ENCODE measurements at places on chromosomes 12 and 14.

GRCh38 chr12:5872745-5873144 lies 72.3 kb downstream of the ANO2 start:
- DNase-seq: peak; percentile 11

GRCh38 chr12:109967383-109968031 lies 28.7 kb downstream of the GIT2 start:
- no peak for DNase-seq

GRCh38 chr12:47189728-47190127 lies 110.0 kb upstream of the AMIGO2 start:
- DNase-seq: no peak

DNA sequence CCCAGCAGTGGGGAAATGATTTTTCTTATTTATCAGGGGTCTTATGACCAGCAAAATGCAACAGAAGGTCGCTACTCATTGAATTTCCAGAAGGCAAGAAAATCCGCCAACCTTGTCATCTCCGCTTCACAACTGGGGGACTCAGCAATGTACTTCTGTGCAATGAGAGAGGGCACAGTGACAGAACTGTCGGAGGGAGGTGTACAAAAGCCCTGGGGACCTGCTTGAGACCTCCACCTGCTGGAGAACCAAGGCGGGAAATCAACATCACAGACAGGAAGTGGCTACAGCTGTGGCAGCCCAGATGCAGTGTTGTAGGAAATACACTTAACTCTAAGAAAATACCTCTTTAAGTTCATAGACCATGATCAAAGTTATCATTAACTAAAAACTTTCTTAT lies 250.9 kb upstream of the OR4E1 start:
- DNase-seq: no peak

DNA sequence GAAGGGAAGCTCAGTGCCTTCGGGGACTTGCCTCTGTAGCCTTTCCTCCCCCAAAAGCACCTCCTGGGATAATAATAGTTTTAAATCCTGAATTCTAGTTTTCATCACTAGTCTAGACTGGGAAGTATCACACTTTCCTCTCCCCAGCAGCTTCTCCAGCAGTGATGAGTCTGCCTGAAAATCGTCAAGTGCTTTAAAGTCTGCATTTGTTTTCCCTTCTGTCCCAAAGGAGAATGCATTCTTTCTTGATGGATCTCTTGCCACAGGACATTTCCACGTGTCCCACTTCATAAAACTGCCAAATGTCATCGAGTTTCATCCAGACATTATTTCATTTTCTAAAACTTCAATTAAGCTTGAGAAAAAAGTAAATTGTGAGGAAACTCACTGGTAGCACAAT lies 15.0 kb downstream of the CSRP2 start:
- DNase-seq: no peak

- no peak for DNase-seq
These were observed 340.5 kb downstream of the TMTC2 start for GRCh38 chr12:83027021-83027723.

DNA sequence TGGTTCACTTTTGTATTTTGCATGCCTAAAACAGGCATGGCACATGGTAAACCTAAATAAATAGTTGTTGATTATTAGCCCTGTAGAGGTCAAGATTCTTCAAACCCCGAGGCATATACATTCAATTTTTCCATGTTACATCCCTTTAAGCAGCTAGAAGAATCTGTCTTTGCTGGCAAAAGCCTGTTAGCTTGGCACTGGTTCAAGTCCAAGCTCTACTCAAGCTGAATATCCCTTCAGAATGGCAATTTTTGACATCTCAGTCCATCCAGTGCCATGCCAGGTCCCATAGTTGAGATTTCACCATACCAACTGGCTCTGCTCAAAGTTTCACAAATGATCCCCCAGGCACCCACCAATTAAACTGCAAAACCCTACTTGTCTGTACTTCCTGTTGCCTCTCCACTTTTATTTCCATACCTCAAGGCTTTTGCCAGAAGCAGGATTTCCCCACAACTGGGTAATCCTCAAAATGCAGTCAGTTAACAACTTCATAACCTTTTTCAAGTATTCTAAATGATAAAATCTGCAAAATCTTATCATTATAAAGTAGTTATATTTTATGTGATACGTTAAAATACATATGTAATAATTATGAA lies 9.0 kb upstream of the DCN start:
- DNase-seq: no peak

GRCh38 chr12:46794593-46795190 lies 31.1 kb downstream of the SLC38A4 start:
- DNase-seq: no peak

DNA sequence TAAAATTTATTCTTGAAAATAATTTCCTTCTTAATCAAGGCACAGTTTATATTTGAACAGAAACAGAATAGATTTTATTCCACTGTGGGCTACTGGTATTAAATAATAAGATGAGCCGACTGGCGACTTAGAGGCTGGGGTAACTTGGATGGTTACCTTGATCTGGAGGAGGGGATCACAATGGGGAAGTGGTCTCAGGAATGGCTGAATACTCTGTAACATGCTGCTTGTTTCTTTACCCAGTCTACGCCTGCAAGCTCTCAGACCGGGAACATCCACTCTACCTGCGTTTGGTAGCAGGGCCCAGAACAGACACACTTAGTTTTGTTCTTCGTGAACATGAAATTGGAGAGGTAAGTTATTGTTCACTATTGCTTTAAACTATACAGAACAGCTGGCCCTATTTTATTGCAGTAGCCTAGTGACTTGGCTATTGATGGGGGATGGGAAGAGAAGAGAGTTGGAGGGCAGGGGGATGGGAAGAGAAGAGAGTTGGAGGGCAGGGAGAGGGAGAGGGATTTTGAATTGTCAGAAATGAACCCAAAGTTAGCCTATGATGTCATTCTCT lies 67.9 kb downstream of the GNS start:
- peak; percentile 25 for DNase-seq

DNA sequence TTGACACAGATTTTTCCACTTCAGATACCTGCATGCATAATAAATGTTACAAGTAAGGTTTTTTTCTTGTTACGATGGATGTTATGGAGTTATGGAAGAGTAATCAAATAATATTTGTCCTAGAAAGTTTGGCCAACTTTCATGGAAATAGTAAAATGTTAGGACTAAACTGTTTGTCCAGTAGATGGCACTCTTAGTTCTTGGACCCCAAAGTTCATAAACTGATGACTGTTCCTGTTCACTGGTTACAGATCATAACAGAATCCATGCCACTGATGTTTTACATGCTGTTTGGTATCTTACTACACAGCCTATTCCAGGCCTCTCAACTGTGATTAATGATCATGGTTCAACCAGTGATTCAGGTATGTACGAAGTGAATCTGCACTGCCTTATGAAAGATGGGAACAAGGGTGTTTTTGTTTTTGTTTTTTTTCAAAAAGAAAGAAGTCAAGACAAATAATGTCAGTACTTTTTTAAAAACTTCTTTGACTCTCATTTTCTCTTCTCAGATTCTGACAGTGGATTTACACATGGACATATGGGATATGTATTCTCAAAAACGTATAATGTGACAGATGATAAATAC lies 48.8 kb upstream of the SLCO1C1 start:
- no peak for DNase-seq

DNA sequence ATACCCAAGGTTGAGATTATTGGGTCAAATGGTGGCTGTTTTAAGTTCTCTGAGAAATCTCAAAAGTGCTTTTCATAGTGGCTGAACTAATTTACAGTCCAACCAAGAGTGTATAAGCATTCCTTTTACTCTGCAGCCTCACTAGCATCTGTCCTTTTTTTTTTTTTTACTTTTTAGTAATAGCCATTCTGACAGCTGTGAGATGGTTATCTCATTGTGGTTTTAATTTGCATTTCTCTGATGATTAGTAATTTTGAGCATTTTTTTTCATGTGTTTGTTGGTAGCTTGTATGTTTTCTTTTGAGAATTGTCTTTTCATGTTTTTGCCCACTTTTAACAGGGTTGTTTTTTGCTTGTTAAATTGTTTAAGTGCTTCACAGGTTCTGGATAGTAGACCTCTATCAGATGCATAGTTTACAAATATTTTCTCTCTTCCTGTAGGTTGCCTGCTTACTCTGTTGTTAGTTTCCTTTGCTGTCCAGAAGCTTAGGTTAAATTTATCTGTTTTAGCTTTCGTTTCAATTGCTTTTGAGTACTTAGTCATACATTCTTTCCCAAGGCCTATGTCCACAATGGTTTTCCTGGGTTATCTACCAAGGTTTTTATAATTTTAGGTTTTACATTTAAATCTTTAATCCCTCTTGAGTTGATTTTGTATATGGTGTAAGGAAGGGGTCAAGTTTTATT lies 881.3 kb upstream of the SEL1L start:
- no peak for DNase-seq

GRCh38 chr14:67934087-67934486 lies 114.5 kb downstream of the RAD51B start:
- DNase-seq: peak; percentile 10

DNA sequence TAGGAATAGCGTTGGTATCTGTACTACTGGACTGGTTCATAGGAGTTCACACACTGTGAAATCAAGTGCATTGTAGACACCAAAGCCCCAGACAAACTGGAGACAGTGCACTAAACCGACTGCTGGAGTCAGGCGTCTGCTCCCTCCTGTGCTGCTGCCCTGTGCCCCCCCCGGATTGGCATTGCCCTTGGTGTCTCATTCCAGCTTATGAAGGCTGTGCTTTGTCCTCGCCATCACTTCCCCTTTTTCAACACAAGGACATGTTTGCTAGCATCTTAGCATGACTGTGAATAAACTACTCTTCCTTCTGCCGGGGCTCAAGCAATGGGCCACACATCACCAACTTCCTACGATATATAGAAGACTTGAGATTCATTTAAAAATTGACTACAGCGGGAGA lies 84.0 kb downstream of the TMCC3 start:
- no peak for DNase-seq

GRCh38 chr14:54809767-54810166 lies 92.9 kb downstream of the GCH1 start:
- no peak for DNase-seq

DNA sequence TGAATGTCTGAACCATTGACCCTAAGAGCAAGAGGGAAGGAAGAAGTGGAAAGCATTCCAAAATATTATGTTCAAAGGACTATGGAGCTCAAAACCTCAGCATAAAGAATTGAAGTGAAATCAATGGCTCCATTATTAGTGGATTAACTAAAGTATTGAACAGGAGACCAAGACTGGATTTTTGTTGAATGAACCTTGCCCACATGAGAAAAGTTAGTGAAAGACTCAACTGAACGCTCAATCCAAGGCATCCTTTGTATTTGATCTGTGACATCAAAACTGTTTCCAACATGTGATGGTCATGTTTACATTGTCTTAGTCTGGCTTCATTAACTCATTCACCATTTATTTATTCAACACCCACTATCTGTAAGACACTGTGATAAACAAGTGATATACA lies 161.0 kb downstream of the CNTN1 start:
- no peak for DNase-seq

DNA sequence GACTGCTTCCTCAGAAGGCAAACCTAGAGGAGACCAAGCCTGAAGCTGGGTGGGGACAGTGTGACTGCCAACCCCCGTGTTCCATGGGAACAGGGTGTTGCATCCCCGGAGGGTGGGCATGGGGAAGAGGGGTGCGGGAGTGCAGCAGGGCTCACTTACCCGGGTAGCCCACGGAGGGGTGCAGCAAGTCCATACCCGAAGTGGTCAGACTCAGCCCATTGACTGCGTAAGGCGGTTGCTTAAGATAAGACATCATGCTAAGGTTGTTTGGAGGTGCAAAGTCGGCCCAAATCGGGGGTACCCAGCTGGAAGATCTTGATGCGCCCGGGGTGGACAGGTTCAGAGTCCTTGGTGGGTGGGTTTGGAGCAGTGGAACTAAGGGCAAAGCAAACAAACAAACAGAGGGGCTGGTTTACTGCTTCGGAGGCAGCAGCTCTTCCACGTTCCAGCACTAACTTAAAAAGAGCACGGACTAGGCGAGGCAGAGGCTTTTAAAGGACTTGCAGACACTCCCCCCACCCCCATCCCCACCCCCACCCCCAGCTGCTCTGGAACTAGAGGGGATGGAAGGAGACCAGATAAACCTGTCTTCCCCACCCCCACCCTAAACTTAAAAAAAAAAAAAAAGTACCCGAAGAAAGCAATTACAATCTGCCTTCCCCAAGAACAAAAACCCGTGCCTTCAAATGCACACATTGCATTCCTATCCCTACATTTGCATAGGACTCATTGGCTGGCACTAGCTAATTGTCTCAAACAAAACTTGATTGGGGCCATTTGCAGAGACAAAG lies 4.9 kb downstream of the OTX2 start:
- no peak for DNase-seq

DNA sequence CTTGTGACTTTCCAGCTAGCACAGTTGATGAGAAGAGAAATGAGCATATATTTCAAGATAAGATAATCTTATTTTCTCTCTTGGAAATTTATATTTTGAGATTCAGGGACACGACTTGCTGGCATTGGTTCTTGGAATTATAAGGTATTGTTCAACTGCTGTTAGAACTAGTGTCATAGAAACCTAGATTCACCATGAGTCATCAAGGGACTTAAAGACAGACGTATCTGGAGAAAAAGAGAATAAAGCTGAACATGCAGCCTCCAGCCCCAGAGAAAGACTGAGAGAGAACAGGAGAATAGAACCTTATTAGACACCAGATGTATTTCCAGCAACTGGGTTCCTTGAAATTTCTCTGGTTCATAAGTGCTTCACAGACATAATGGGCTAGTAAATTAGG lies 194.4 kb upstream of the PPFIA2 start:
- no peak for DNase-seq

DNA sequence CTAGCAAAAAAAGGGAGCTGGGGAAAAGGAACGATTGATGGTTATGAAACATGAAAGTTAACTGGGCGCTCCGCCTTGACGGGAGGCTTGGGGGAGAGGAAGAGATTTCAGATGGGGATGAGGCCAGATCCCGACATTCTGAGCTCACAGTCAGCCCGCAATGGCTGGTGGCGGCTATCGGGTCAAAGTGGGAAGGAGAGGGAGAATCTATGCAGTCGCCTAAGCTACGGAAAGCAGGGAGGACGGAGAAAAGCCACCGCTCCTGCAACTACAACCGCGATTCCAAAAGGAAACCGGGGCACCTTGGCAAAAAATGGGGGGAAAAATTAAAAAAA lies 502 bp downstream of the MPHOSPH9 start:
- DNase-seq: no peak

DNA sequence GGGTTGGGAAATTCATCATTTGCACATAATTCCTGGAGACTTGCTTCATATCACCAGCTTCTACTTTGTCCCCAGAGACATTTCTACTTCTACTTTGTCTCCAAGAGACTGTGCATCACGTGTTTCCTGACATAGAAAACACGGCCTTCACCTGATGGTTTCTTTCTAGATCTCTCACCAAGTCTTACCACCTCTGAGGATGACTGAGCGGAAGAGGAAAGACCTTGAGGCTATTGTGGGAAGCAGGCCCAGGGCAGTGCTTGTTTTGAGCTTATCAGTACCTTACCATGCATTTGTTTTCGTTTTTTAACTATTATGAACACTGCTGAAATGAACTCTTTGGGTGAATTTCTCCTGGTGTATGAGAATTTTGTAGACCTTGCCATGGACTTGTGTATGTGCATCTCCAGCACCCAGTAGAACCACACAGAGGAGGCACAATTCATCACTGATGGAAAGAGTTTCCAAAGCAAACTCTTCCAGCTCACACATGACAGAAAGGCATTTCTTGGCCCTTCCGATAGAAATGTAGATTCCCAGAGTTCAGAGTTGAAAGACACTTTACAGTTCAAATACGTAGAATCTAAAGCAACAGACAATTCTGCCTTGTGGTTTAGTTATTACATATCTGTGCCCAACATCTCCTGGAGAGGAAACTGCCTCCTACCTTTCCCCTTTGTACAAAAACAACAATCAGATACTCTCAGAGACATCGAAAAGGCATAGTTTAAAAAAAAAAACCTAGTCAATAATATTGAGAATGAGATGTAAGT lies 434.7 kb downstream of the FUT8 start:
- no peak for DNase-seq

Data from nephron progenitor cell (in vitro differentiated cells).